Forelimb muscle (tissue), 1 donor: ENCODE measurements at places on chromosomes 2 and 18.

- DNase-seq = no peak
Observed at GRCh38 chr2:227411320-227411989, 23.7 kb upstream of the SCYGR1 start.

- no peak for DNase-seq
Observed at GRCh38 chr2:135573620-135574019, 42.3 kb downstream of the R3HDM1 start.

GRCh38 chr2:7356909-7357584, 439.8 kb downstream of the RNF144A start:
- no peak for DNase-seq

DNA sequence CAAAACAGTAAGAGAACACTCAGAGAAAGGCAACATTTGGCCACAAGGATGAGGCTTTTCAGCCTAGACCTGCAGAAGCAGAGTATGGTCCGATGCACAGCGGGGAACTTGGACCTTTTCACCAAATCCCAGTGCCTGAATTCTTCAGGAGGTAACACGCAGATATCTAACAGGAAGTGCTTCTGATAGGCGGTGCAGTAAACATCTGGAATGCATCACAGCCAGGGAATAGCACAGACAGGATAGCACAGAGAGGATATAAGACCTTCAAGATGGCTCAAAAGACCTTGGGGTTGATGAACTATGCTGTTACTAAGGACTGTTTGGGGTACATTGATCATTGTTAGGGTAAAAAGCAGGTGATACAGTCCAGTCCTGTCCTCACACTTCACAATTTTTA, 1.7 kb downstream of the TMEM127 start:
- no peak for DNase-seq

GRCh38 chr18:24270937-24271380, 126.7 kb downstream of the OSBPL1A start:
- no peak for DNase-seq

GRCh38 chr2:204108781-204109295, 172.3 kb downstream of the ICOS start:
- DNase-seq = no peak

- DNase-seq = no peak
Observed at GRCh38 chr2:108239786-108240185, at the start of gene SULT1C3. TSS of gene SULT1C3 (plus strand) at chr2:108239968. CDS start at chr2:108247195, 7,227 bp downstream.

- no peak for DNase-seq
Observed at GRCh38 chr2:50956886-50957285, 75.0 kb downstream of the NRXN1 start.

DNA sequence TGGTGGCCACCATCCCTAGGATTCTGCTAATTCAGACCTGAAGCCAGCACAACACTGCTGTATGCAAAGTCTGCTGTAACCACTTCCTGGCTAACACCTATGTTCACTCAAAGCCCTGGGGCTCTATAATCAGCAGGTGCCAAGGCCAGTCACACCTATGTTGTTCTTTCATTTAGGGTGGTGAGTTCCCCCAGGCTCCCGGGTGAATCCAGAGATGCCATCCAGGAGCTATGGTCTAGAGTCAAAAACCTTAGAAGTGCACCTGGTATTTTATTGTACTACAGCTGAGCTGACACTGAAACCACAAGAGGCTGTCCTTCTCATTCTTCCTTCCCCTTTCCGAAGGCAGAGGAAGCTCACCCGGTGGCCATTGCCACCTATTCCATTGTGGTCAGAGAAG, 46.2 kb upstream of the CCDC141 start:
- DNase-seq = no peak

GRCh38 chr2:222058819-222059445, 239.9 kb downstream of the PAX3 start:
- no peak for DNase-seq

GRCh38 chr18:32476106-32476505, 5.4 kb upstream of the GAREM1 start:
- no peak for DNase-seq

- DNase-seq = no peak
Observed at GRCh38 chr2:225004597-225004996, 37.7 kb downstream of the DOCK10 start.

DNA sequence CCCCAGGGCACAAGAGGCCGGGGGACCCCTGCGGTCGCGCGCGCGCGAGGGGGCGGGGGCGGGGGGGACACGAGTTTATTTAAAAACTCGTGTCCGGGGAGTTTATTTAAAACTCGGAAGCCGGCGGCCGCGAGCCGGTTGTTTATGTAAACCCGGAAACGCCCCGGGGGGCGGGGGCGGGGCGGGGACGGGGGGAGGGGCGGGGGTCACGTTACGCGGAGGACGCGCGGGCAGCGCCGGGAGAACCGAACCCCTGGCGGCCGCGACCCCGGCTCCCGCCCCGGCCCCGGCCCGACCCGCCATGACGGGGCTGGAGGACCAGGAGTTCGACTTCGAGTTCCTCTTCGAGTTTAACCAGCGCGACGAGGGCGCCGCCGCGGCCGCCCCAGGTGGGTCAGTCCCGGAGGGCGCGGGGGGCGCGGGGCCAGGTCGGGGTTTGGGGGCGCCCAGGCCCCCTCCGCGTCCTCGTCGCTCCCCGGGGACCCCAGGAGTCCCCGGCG, 4.4 kb downstream of the NFATC1 start:
- DNase-seq = no peak

GRCh38 chr18:48950536-48951447, at the start of gene SMAD7:
TSS of gene SMAD7 (minus strand) at chr18:48950965. CDS start at chr18:48950424, 541 bp downstream.
- no peak for DNase-seq

DNA sequence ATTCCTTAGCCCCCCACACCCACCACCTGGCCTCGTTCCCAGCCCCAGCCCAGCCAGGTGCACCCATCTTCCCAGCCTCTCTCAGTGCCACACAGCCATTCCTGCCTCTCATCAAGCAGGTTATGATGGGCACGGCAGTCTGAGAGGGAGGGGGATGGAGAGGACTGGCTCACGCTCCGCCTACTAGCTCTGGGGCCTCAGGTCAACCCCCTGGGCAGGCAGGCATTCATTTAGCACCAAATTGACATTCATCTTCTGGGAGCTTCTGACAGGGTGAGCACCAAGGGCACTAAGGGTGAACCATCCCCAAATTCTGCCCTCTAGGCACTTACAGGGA, 66.2 kb upstream of the FOSL2 start:
- no peak for DNase-seq
